Lower lobe of right lung (tissue), 2 donors: ENCODE measurements at places on chromosomes 11 and 22.
A peak's percentile ranks its signal among the peaks of the same experiment; 100 is the strongest.

DNA sequence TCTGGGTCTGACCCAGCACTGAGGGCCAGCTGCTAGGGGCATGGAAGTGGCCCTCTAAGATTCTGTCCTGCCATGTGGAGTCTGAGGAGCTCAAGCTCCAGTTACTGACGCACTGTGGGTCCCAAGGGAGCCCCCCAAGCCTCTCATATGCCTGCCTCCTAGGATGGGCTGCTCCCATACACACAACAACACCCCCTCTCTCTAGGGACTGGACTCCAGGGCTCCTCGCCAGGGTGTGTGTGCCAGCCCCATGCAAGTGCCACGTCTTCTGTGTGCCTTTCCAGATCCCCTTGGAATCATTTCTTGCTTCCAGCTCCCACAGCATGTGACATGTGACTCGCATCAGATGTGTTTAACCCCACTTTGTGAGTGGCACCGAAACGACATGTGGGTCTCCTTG, 234.5 kb downstream of the CEP164 start:
- no peak overlapping the region for H3K4me3 ChIP-seq
- H3K27ac ChIP-seq = no peak overlapping the region
- no peaks in the 10 kb centered on the region for H3K36me3 ChIP-seq
- no peak for DNase-seq

- H3K4me1 ChIP-seq = peaks cover 8% of the 10 kb centered on the region
- DNase-seq = no peak
- no peaks in the 10 kb centered on the region for H3K36me3 ChIP-seq
- H3K27ac ChIP-seq = no peak overlapping the region
These were observed 87.3 kb upstream of the CLPB start for GRCh38 chr11:72521664-72522063.

DNA sequence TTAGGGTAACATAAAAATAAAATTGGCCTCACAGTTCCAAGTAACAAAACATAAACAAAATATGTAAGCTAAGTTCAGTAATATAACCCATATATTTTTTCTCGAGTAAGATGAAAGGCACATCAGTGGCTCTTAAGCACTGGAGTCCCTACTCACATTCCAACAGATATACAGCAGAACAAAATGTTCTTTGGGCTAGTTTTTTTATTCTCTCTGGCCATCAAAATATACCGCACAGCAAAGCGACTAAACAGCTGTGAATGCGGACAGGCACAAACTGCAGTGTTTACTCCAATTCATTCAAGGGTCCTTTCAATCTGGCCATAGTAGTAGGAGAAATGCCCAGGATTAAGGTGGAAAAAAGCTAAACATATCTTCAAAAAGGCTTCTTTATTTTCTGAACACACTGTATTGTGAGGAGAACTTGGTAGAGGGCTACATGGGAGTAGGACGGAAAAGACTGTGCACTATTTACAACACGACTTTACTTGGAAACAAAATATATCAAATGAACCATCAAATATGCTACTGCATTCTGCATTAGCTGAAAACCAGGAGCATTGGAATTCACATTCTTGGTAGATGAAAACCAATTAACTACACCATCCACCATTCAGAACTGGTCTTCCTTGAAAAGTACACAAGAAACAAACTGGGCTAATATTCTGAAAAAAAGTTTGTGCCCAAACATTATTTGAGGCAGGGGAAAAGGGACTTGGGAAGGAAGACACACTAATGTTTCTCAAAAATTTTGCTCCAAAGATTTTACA, 4.4 kb downstream of the CDON start:
- no peak overlapping the region for H3K4me3 ChIP-seq
- H3K27me3 ChIP-seq = peaks cover 14% of the 10 kb centered on the region
- no peak overlapping the region for H3K27ac ChIP-seq
- H3K4me1 ChIP-seq = peaks cover 12% of the 10 kb centered on the region
- DNase-seq = no peak
- H3K36me3 ChIP-seq = no peaks in the 10 kb centered on the region

- no peak for DNase-seq
- peaks cover 59% of the 10 kb centered on the region for H3K36me3 ChIP-seq
- no peak overlapping the region for H3K4me3 ChIP-seq
- H3K27ac ChIP-seq = no peak overlapping the region
These were observed 79.1 kb downstream of the EMSY start for GRCh38 chr11:76523786-76524436.

- peaks cover 35% of the 10 kb centered on the region for H3K4me1 ChIP-seq
- no peaks in the 10 kb centered on the region for H3K27me3 ChIP-seq
- H3K4me3 ChIP-seq = no peak overlapping the region
- DNase-seq = no peak
These were observed 3.4 kb upstream of the OR6Q1 start for GRCh38 chr11:58027341-58027740.

DNA sequence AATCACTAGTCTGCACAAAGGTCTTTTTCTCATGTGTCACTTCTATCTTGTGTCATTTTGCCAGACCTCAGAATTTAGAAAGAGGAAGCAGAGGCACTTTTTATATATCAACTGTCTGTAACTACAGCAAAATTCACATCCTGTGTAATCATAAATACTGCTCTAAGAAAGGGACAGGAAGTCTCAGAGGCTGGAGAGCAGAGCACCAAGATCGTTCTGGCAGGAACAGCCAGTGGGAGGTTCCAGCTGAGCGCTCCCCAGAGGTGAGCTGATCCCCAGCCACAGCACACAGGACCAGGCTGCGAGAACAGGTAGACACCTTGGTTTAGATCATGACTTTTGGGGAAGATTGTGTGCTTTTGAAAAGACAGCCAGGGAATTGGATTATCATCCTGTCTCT, at the start of gene MS4A7:
TSS of gene MS4A7 (plus strand) at position 179 of the 400 bp plus-strand sequence. CDS start 4,610 bp downstream, outside the sequence.
- no peaks in the 10 kb centered on the region for H3K27me3 ChIP-seq
- H3K27ac ChIP-seq = peak within 1 kb of the TSS; percentile 81
- no peaks in the 10 kb centered on the region for H3K36me3 ChIP-seq
- peak within 1 kb of the TSS; percentile 39 for H3K4me3 ChIP-seq
